ENCODE measurements at places on chromosomes 4 and X.

GRCh38 chrX:13852001-13852695, 35.3 kb upstream of the GPM6B start:
- DNase-seq, result peak; percentile 3

GRCh38 chr4:29459926-29460325, 1260.2 kb upstream of the PCDH7 start:
- no peak for DNase-seq

DNA sequence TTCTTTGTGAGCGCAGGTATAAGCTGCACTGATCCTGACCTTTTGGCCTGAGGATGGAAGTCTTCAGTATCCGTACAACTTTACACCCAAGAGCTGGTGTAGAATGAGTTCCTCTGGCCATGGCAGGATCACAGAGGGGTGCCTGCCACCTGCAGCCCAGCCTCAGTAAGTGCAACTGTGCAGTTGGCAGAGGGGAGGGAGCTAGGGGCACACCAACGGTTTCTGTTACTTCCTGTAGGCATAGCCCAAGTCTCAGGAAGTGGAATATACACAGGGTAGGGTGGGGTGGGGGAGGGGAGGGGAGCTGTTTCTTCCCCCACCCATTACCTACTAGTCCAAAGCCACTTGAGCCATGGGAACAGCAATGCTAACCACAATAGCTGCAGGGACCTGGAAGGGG, 85.4 kb upstream of the GBA3 start:
- peak; percentile 20 for DNase-seq

DNA sequence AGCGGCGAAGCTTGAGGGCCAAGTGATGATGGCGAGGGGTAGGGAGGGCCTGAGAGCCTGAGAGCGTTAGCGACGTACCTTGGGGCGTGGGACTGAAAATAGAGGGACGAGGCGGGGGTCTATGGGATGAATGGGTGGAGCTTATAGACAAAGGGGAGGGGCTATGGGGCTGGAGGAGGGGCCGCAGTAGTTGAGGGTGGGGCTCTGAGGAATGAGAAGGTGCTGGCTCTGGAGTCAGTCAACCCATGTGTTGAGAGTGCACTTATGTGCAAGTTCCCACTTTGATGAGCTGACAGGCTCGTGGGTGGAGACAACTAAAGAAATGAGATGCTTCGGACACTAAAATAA, 488 bp downstream of the TBC1D25 start:
- peak; percentile 44 for DNase-seq

DNA sequence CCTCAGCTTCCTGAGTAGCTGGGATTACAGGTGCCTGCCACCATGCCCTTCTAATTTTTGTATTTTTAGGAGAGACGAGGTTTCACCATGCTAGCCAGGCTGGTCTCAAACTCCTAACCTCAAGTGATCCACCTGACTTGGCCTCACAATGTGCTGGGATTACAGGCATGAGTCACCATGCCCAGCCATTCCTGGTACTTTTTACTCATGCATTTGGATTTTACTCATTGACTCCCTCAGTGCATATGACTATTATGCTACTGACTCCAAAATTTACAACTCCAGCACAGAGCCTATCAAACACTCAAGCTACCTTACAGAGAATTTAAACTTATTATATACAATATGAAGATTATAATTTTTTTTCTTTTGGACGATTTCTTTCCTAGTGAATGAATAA, 199.9 kb downstream of the CXXC4 start:
- no peak for DNase-seq

- DNase-seq, result no peak
These were observed 57.8 kb downstream of the ADGRA3 start for GRCh38 chr4:22458098-22458497.

- DNase-seq, result no peak
These were observed 28.0 kb upstream of the PLK4 start for GRCh38 chr4:127852661-127853060.

DNA sequence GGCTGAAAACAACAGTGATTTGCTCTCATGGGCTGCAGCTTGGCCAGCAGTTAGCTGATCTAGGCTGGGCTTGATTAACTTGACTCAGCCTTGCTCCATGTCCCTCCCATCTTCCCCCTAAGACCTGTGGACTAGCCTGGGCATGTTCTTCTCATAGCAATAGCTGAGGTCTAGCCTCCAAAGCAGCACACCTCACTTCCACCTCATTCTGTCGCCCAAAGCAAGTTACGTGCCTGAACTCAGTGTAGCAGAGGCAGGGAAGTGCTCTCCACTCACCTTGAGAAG, 62.2 kb downstream of the EVC start:
- DNase-seq, result no peak

DNA sequence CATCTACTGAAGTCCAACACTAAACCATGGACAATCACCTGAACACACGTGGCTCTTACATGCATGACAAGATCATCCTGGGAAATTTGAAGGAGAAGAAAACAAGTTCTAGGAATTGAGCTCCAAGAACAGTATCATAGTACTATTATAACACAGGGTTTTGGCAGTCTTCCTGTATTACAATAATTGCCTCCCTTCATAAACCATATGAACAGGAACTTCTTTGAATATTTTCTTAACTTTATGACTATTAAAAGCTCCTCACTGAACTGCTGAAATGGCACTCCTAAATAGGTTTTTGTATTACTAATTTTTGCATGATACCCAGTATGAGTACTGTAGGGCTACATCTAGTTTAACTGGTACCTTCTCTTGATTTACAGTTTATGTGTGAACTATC, 130.0 kb downstream of the ZAR1 start:
- DNase-seq, result no peak

DNA sequence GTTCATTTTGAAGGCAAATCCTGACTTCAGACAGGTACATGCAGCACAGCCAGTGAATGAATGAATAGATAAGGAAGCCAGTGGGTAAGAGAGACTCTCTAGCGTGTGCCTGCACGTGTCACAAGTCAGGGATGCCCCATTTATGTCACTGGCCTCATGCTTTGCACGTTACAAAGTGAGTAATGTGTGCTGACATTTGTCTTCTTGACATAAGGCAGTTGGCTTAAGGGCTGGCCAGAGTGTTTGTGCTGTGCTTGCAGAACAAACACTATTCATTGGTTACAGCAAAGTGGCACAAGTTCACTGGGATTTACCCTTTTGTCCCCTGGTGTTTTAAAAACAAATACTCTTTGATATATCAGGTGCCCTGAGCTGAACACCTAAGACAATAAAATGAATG, 55.9 kb downstream of the CRMP1 start:
- DNase-seq, result no peak

DNA sequence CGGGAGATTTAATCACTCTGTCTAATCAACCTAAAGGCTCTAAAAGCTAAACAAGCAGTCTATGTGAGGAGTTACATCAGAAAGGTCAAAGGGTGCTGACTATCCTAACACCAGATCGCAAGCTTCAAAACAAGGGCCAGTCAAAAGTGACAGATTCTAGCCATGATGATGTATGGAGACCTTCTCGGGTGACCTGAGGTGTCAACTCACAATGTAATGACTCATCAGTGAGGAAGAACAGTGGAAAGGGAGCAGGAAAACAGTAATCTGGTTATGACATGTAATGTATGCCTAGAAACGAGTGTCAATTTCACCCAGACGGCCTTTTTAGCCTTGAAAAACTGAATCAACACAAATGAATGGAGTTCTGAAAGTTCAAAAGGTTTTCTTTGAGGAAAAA, 375.3 kb downstream of the IDS start:
- DNase-seq, result no peak

- DNase-seq, result no peak
These were observed 582.0 kb downstream of the ADGRL3 start for GRCh38 chr4:61782133-61782532.

DNA sequence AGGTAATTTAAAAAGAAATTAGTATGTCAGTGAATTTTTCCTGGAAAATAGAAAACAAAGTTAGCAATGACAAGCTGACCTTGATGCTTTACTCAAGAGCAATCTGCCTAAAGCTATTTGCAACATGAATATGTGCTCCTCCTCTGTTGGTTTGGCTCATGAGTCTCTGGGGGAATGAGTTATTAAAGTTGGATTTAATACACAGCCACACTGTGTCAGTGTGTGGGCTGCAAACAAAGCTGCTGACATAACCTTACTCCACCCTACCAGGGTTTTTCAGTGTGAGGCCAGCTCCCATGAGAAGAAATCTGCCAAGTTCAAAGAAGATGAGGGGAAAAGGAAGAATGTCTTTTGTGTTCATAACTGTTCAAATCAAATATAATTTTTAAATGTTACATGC, 280.5 kb downstream of the TLL1 start:
- DNase-seq, result no peak

DNA sequence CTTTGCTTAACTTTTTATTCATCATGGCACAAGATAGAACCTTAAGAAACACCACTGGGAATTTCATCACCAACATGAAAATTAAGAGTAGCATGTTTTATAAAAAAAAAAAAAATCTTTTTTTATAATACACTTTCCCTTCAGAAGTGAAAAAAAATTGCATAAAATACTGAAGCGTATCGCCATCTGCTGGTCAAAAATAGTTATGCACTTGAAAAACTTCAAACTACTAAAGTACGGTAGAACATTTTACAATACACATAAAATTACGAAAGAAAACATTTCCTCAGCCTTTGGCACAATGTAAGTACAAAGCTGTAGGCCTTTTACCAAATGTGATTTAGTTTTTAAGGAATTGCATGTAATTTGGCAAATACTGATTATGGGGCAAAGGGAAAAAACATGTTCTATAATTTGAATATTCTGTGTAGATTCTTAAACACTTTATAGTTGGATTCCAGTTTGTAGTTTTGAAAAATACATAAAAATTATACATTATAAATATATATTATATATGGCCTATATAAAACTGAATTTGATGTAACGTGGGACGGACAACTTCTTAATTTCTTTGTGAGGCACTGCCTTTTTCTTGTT, 26.5 kb downstream of the HCCS start:
- DNase-seq, result peak; percentile 62

DNA sequence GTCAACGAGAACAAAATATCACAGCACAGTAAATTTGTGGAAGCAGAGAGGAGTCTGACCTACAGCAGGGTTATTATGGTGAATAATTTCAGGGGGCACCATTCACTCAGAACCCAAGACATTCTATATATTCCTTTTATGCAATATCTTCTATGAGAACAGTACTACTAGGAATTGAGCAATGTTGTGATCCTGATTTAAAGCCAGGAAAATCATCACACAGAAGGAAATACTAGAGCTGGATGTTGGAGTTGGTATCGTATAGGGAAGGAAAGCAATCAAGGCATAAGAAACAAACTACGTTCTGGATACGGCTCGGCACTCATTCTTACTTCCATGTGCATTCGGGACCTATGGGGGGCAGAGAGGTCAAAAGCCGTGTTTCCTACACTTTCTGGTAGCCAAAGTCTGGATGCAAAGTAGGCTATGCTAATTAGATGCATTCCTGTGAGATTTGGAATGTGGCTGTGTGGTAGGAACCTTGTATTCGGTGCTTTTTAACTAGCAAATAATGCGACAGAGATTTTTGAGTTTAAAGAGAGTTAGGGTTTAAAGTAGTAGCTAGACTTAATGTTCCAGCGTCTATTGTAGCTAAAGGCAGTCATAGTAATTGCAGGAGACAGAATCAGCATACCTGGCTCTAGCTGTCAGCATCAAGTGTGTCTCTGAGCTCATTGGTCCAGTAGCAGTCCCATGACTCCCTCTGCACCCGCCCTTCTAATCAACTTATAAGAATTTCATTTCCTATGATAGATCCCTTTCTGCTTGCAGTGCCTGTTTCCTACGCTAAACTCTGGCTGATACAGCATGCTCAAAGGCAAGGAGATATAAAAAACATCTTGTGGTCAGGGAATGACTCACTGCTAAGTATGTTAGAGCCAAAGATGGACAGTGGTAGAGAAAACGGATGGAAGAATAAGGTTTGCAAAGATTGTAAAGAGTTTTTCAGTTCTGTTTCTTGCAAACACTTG, 43.3 kb upstream of the PDGFC start:
- DNase-seq, result no peak

DNA sequence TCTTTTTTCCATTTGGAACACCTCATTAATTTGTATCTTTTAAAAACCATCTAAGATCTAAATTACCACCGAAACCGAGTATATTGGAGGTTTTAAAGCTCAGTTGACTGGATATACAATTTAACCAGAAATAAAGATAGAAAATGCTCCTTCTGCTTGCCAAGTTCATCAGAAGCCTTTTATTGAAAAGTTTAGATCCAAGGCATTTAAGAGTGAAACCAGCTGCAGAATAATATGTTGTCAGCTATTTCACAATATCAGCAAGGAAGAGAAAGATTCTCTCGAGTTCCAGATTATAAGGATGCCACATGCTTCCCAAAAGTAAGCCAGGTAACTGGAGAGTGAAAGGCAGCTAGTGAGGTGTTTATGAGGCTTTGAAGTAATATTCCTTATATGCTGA, 217.4 kb downstream of the DCTD start:
- DNase-seq, result no peak

- DNase-seq, result no peak
These were observed 433.7 kb downstream of the GPM6A start for GRCh38 chr4:175378372-175378771.

- DNase-seq, result no peak
These were observed 62.4 kb downstream of the RPS6KA3 start for GRCh38 chrX:20204351-20204750.

DNA sequence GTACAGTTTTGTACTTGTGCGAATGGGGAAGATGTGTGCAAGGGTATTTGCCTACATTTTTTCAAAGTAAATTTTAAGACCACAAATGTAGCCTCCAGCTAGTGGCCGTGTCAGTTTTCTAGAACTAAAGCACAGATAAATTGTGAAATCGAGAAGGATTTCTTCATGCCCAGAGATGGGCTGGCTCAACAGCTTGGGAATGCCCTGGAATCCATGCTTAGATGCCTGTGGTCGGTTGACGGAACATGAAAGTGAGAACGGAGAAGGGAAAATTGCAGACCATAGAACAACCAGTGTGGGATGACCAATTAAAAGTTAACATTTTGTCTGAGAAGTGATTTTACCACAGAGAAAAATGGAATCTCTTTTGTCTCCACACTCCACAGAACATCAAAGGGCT, 73.2 kb upstream of the VCX2 start:
- no peak for DNase-seq

GRCh38 chr4:121007660-121008059, 64.7 kb downstream of the NDNF start:
- no peak for DNase-seq

DNA sequence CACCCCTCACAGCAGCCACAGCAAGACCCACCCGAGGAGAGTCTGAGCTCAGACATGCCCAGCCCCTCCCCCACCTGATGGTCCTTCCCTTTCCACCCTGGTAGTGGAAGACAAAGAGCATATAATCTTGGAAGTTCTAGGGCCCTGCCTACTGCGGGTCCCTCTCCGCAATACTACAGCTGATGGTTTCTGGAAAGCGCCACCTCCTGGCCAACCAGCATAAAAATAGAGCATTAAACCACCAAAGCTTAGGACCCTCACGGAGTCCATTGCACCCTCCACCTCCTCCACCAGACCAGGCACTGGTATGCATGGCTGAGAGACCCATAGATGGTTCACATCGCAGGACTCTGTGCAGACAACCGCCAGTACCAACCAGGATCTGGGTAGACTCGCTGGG, 78.2 kb downstream of the SH3BGRL start:
- no peak for DNase-seq

GRCh38 chr4:13142726-13143125, 341.4 kb downstream of the RAB28 start:
- no peak for DNase-seq

Measured in suppressor macrophage treated with lipopolysaccharide for 4 hours (primary cell).